NCI-H1417 (cell line): ENCODE measurements at places on chromosomes 12 and 14.

- no peak for DNase-seq
Observed at GRCh38 chr12:118183711-118184110, 47.8 kb downstream of the PEBP1 start.

- DNase-seq = no peak
Observed at GRCh38 chr12:4653257-4653656, 4.3 kb downstream of the NDUFA9 start.

GRCh38 chr12:80192087-80192486 is 92.8 kb downstream of the OTOGL start:
- no peak for DNase-seq

DNA sequence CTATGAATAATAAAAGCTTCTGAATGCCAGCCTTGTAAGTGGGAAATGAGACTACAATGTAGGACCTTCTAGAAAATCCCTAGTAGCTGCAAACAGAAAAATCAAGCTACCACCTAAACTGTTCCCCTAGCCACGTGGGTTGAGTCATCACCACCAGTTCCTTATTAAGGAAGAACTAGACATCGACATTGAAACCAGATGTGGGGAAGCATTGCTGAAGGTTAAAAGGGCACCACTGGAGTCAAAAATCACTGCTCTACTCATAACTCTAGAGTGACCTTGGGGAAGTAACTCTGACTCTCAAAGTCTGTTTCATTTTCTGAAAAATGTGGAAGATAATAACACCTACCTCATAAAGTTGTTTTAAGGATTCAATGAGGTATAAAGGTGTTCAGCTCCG is 9.4 kb upstream of the CNIH1 start:
- no peak for DNase-seq

DNA sequence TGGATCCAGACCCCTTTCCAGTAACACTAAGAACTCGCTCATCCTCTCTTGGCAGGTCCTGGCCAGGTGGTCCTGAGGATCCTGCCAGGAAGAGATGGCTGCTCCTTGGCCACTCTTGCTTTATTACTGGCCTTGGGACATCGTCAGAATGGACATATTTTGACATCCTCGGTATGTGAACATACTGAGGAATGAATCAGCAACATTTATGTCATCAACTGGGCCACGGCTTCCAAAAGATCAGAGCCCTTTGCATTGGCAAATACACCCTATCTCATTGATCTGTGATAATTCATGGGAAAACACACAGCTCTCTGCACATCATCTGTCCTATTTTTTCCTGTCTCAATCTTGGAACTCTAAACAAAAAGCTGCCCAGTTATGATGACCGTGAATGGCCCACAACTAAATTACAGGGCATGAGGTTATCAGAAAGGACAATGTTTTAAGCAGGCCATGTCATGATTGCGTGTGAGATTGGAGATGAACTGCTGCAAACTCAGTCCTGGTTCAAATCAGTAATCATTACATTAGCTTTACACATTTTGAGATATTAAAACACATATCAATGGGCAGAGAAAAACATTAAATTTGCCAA is 1325.8 kb downstream of the AACS start:
- no peak for DNase-seq

GRCh38 chr14:35766036-35766699 is 42.9 kb downstream of the RALGAPA1 start:
- DNase-seq = no peak

DNA sequence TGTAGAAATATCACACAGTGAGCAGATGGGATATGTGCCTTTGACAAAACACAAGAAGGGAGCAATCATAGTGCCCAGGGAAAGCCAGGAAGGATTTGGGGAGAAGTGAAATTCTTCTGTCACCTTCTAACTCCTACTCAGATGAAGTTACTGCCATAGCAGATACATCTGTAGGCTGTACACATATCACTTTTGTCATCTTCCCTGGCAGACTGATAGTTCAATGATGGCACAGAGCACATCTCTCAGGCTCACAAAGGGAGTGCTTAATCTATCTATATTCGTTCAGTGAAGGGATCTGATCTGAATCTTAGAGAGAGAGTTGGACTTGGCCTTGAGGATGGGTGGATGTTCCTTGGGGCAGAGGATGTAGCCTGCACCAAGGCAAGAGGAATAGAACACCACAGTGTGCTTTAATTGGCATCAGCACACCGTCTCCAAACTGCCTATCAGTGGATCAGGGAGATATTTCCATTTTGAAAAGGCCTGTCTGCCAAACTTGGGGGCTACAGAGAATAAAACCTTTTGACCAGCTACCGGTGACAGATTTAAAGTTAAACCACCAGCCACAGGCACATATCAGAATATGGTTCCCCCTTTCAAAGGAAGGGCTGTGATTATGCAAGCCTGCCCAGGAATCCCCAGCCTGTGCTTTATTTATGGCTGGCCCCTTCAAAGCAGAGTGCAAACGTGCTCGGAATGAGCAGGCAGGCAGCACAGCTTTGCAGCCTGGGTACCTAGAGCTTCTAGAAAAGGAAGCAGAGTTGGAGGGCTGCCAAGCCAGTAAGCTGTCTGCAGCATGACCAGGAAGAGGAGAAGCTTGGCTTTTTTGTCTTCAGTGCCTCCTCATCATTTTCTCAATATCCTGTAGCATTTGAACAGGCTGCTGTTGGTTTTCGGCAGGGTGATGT is 165.5 kb upstream of the DYRK2 start:
- peak; percentile 49 for DNase-seq
